Renal pelvis (tissue), 12 donors: ENCODE measurements at places on chromosomes 4 and X.

- no peak for DNase-seq
Measured at GRCh38 chr4:171985129-171985528, 171.9 kb downstream of the GALNTL6 start.

- DNase-seq, result no peak
Measured at GRCh38 chr4:88661739-88662138, 35.9 kb downstream of the NAP1L5 start.

- no peak for DNase-seq
Measured at GRCh38 chrX:48927123-48927522, 8.3 kb upstream of the PIM2 start.

DNA sequence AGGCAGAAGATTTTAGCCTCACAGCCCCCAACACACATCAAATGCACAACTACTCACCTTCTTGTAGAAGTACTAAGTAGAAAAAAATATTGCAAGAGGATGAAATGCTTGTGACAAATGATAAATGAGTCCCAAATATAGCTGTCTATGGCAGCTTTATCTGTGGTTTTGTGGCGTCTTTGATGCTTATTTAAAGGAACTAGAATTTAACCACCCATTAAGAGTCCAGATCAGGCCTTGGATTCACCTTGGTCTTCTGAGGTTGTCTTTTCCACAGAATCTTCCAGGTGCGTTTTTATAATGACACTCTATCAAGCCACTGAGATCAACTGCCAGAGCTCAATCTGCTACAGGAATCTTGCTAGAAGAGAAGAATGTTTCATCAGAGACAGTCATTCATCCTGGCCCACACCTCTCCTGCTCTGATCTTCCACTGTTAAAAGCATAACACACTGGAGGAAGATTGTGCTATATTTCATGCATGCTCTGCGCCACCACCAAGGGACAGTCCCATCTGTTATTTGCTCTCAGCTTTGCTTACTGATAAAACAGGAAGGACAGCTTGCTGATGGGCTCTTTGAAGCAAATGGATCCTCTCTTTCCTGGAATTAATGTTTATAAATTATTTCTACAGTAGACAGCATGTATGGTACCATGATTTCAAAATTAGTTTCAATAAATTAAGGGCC is 144.1 kb downstream of the SLC7A11 start:
- no peak for DNase-seq

GRCh38 chr4:33924811-33925210 is 2319.5 kb downstream of the ARAP2 start:
- no peak for DNase-seq

DNA sequence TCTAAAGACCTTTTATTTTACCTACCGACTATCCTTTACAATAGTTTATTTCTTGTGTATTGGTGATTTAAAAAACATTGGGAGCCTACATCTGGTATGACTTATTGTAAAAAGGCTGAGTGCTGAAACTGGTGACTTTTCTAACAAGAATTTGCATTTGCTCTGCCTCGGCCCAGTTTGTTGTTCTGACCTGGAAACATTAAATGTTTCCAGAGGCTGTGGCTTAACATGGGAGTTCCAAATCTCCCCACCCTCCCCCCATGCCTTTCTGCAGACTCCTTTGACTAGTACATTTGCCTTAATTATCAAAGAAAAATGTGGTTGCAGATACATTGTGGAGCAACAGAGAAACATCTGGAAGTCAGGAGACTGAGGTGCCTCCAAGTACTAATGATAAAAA is 39.8 kb downstream of the SPCS3 start:
- DNase-seq, result no peak

DNA sequence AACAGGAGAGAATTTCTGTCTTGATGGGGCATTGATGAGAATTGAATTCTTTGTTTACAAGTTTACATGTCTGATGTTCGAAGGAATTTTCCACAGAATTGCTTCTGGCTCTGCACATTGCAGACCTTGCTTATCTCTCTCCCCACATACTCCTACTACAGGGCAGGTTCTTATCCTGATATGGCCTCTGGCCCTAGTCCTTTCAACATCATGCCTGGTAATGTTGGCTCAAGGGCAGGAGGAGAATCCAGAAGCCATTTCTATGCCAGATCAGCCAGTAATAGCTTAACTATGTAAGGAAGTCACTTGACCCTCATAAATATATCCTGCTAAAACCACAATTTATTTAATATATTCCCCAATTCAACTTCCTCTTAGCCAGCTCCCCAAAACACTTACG is 24.3 kb upstream of the TSPAN5 start:
- no peak for DNase-seq

DNA sequence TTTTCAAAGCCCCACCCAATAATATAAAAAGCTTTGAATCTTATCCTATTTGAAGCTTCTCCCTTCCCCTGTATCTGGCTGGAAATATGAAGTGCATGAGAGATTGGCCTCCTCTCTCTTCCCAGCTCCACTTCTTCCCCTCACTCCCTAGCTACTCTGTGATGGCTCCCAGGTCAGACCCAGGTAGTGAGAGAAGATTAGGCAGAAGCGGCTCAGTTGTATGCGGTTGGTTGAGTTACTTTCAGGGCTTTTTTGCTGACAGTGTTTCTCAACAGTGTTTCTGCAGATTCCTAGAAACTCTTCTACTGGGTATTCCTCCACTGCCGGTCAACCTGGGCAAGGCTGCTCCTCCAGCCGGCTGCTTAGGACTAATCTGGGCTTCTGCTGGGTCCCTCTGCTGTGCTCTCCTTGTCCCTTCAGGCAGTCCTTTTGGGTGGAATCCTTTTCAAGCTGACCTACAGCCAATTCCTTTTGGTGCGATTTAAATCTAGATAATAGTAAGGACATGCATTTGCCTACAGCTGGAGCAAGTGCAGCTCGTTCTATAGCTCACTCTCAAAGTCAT is 87.4 kb upstream of the SLC7A11 start:
- no peak for DNase-seq

- DNase-seq, result no peak
Measured at GRCh38 chr4:40963897-40964478, 214.2 kb downstream of the NSUN7 start.

DNA sequence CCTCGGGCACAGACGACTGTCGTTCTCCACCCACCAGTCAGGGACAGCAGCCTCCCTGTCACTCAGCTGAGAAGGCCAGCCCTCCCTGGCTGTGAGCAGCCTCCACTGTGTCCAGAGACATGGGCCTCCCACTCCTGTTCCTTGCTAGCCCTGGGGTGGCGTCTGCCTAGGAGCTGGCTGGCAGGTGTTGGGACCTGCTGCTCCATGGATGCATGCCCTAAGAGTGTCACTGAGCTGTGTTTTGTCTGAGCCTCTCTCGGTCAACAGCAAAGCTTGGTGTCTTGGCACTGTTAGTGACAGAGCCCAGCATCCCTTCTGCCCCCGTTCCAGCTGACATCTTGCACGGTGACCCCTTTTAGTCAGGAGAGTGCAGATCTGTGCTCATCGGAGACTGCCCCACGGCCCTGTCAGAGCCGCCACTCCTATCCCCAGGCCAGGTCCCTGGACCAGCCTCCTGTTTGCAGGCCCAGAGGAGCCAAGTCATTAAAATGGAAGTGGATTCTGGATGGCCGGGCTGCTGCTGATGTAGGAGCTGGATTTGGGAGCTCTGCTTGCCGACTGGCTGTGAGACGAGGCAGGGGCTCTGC is 7.9 kb upstream of the MSANTD1 start:
- DNase-seq, result no peak

GRCh38 chr4:88953400-88953799 is 103.6 kb downstream of the FAM13A start:
- no peak for DNase-seq

DNA sequence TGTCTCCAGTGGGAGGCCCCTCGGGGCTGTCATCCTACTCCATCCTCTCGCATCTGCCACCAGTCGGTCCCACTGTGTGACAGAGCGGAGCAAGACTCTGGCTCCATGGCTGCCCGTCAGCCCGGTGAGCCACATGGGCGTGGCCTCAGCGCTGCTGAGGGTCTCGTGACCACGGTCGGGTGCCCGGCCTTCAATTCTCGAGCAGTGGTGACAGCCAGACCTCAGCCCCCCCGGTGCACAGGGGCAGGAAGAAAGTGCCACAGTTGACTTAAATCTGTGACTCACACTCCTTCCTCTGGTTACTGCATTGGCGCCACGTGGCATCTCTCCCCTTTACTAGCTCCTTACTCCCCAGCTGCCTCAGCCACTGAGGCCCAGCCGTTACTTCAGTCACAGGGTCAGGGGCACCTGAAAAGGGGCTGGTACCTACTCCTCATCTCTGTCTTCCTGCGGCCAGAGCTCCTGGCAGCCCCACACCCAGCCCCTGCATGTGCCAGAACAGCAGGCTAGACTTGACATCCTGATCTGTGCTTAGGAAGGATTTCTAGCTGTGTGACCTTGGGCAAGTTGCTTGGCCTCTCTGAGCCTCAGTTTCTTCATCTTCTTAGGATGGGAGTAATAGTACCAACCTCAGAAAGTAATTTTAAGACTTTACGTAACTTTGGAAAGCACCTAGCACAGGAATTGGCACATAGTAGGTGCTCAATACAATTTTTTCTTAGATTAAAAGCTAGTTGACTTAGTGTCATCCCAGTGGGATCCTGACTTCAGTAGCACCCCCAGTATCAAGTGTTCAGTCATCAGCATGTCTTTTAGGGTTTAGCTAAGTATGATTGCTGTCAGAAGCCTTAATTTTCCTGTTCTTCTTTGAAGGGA is 66.1 kb downstream of the TNIP2 start:
- DNase-seq, result no peak

DNA sequence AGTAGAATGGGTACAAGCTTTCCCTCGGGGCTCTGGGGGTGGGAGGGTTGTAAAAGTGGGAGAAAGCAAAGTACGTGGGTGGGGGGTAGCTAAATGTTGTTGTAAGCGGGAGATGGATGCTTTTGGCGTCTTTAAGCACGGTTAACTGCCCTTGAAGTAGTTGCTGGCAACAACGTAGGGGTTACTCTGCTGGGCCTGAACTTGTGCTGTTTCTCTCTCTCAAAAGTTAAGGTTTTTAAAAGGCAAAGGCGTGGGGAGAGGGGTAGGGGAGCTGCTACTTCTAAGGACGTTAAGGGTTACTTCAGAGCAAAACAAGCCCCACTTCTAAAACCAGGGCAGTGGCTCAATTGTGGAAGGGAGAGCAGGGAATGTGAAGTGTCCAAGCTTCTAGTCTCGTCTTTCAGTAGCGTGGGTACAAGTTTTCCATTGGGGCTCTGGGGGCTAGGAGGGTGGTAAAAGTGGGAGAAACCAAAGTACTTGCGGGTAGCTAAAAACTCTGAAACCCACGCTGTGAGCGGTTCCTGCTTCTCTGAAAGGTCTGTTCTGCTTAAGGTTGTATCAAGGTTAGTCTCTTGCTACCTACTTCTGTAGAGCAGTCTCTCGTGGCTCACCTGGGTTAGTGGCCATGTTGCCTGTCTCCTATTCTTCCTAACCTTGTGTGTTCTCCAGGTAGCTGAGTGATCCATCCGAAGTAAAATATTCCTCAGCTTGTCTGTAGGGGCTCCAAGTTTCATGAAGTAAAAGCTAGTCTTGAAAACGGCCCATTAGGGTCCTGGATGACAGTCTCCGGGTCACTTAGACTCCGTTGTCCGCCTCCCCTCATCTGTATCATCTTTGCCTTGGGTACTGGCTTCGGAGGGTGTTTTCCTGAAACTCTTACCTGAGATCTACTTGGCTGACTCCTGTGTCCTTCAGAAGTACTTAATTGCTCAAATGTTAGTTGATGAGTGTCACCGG is 1.7 kb upstream of the WDR1 start:
- DNase-seq, result no peak

DNA sequence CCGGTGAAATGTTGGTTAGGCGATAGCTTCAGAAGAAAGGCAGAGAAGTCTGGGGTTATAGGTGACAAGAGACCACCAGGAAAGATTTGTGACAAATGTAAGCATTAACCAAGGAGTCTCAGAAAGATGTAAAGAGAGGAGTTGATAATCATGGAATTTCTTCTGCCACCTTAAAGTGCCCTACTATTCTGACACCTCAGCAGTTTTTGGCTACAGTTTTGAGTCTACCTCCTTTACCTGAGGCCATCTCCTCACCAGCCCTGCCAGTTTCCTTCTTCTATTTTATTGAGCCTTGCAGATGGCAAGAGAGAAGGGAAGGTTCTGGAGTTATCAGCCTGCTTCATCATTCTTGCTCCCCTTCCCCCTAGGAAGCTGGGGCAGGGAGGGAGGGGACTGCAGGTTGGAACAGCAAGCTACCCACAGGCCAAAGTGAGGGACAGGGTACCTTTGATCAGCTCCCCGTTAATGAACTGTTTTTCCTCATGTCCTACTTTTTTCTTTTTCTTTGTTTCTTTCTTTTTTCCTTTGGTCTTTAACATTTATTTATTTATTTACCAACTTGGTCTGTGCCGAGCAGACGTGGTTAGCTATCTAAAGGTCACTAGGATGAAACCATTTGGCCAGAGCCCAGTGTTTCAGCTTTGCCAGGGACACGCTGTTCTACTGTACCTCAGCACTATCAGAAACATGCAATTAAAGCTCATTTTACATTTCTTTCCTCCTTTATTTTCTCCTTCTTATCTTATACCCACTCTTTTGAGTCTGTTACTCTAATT is 438.7 kb upstream of the AR start:
- DNase-seq, result no peak

- DNase-seq, result no peak
Measured at GRCh38 chr4:100635899-100636298, 118.1 kb upstream of the EMCN start.
